Epithelial cell of proximal tubule (primary cell): ENCODE measurements at places on chromosomes 4 and X. TPM values are rescaled to one million over a fixed set of nuclear protein-coding genes. Genes with fewer than 3 reads are reported as not detected.

EXOC1 gene
- 16.8 and 19.2 TPM in 2 replicates for total RNA-seq

ARHGAP6 gene
- total RNA-seq, result 2.0 and 4.9 TPM in 2 replicates

REELD1 gene
- not detected in 2 replicates for total RNA-seq

CSAG3 gene
- total RNA-seq, result not detected in 2 replicates

MEPE gene
- total RNA-seq, result not detected in 2 replicates

SUPT20HL2 gene
- total RNA-seq, result not detected in 2 replicates

RASL11B gene
- 2.6 and 3.6 TPM in 2 replicates for total RNA-seq

TREX2 gene
- total RNA-seq, result not detected in 2 replicates

MAGEA2B gene
- not detected in 2 replicates for total RNA-seq

CCNA2 gene
- 106 and 139 TPM in 2 replicates for total RNA-seq

SHOX gene
- total RNA-seq, result not detected in 2 replicates

MAGEC1 gene
- total RNA-seq, result not detected in 2 replicates

SAP30 gene
- total RNA-seq, result 32.6 and 34.0 TPM in 2 replicates

SHROOM3 gene
- 44.0 and 109 TPM in 2 replicates for total RNA-seq

VSIG1 gene
- total RNA-seq, result 0.36 and 1.8 TPM in 2 replicates

DUSP9 gene
- 3.1 and 5.9 TPM in 2 replicates for total RNA-seq

NAP1L3 gene
- total RNA-seq, result 1.4 TPM in 2 replicates

GPR119 gene
- not detected in 2 replicates for total RNA-seq

TKTL2 gene
- total RNA-seq, result not detected in 2 replicates

TRIM2 gene
- 38.2 and 40.8 TPM in 2 replicates for total RNA-seq

SRPX2 gene
- total RNA-seq, result 7.2 and 29.5 TPM in 2 replicates

GNRHR gene
- not detected in 2 replicates for total RNA-seq

MMRN1 gene
- total RNA-seq, result not detected in 2 replicates

KCND1 gene
- 0.51 and 1.1 TPM in 2 replicates for total RNA-seq

USP17L21 gene
- not detected in 2 replicates for total RNA-seq

ARHGAP36 gene
- not detected in 2 replicates for total RNA-seq

BLTP1 gene
- total RNA-seq, result 15.5 and 20.9 TPM in 2 replicates

UFSP2 gene
- 22.2 and 28.9 TPM in 2 replicates for total RNA-seq

NCAPG gene
- total RNA-seq, result 56.4 and 66.9 TPM in 2 replicates

PFKFB1 gene
- 0.58 TPM in 1 of 2 replicates, not detected in the other for total RNA-seq

CXCL8 gene
- total RNA-seq, result 24.9 and 31.4 TPM in 2 replicates

SOWAHB gene
- total RNA-seq, result 9.4 and 10.1 TPM in 2 replicates

PPP2R2C gene
- total RNA-seq, result not detected in 2 replicates

PARM1 gene
- total RNA-seq, result 0.87 and 1.3 TPM in 2 replicates

PAGE3 gene
- total RNA-seq, result not detected in 2 replicates
